ENCODE measurements at places on chromosomes 2 and 18.

- no peak overlapping the region for H3K4me3 ChIP-seq
- no peak for DNase-seq
- H3K27ac ChIP-seq, result no peak overlapping the region
- H3K36me3 ChIP-seq, result no peaks in the 10 kb centered on the region
These were observed 73.7 kb downstream of the LRATD1 start for GRCh38 chr2:14706201-14706600.

GRCh38 chr2:195686564-195686963 lies 29.5 kb downstream of the SLC39A10 start:
- H3K27ac ChIP-seq, result no peak overlapping the region
- no peaks in the 10 kb centered on the region for H3K4me1 ChIP-seq
- no peak overlapping the region for H3K4me3 ChIP-seq
- no peaks in the 10 kb centered on the region for H3K27me3 ChIP-seq

GRCh38 chr2:190023860-190024259 lies 38.7 kb downstream of the MSTN start:
- no peak for DNase-seq
- H3K27ac ChIP-seq, result no peak overlapping the region
- no peaks in the 10 kb centered on the region for H3K4me1 ChIP-seq
- H3K27me3 ChIP-seq, result no peaks in the 10 kb centered on the region
- H3K36me3 ChIP-seq, result no peaks in the 10 kb centered on the region

DNA sequence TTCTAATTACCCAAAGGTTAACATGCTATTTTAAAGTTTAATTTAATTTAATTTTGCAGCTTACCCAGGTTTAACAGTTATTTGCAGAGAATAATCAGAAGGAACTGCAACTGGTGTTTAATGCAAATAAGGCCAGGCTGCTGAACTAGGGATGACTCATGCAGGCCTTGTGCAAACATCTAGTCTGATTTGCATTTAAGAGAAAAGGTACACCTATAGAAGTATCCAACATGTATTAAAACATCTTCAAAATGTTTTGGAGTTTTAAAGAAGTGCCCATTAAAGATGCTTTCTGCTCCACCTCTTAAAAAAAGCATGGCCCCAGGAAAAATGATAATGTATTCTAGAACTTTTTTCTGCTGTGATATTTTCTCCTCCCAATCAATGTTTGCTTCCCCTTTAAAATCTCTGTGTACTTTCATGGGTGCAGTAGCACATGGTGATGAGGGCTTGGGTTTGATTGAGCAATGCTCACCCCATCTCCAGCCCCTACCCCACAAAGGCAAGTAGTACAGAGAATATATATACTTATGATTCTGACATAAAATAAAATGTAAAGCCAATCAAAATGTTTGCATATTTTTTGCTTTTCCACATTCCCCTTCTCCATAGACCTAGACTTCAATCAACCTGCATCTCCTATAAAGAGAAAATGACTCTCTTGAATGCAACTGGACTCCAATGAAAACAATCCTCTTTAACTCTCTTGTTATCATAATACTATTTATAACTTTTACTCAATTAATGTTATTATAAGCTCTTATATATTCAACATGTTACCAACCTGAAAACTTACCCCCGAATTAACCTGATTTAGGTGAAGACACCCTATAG lies 54.1 kb downstream of the ATP8B1 start:
- no peak overlapping the region for H3K4me3 ChIP-seq
- H3K36me3 ChIP-seq, result no peaks in the 10 kb centered on the region
- DNase-seq, result no peak
- no peaks in the 10 kb centered on the region for H3K4me1 ChIP-seq
- peak overlapping the region; percentile 52 for H3K27ac ChIP-seq

GRCh38 chr2:18993756-18994338 lies 364.6 kb downstream of the OSR1 start:
- H3K4me1 ChIP-seq, result no peaks in the 10 kb centered on the region
- no peak overlapping the region for H3K4me3 ChIP-seq
- no peaks in the 10 kb centered on the region for H3K36me3 ChIP-seq
- no peak for DNase-seq
- no peaks in the 10 kb centered on the region for H3K27me3 ChIP-seq
- H3K27ac ChIP-seq, result no peak overlapping the region

- no peak overlapping the region for H3K27ac ChIP-seq
- no peaks in the 10 kb centered on the region for H3K27me3 ChIP-seq
- no peaks in the 10 kb centered on the region for H3K36me3 ChIP-seq
- H3K4me1 ChIP-seq, result no peaks in the 10 kb centered on the region
- DNase-seq, result no peak
These were observed 17.9 kb upstream of the COL6A3 start for GRCh38 chr2:237431837-237432236.

DNA sequence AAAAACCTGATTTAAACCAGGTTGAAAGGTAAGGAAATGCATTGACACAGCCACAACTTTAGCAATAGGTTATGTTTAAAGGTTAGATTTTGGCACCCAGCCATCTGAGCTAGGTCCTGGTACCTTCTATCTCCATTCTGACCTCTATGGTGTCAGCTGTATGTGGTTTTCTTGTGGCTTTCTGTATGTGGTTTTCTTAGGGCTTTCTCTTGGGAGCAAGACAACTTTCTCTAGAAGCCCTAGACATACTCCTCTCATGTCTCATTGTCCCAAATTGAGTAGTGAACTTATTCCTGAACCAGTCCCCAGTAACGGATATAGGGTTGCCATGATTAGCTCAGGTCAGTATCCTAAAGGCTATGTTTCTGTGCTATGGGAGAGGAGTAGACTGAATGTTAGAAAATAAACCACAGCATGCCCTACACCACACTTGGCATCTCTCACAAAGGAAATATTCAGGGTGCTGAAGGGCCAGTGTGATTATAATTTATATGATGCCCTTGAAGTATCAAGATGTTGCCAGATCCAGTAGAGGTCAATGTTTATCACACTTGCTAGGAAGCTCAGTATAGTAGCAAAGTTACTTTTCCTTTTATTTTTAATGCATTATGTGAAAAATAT lies 176.1 kb downstream of the CAPN13 start:
- H3K4me1 ChIP-seq, result no peaks in the 10 kb centered on the region
- no peaks in the 10 kb centered on the region for H3K36me3 ChIP-seq
- DNase-seq, result no peak
- no peaks in the 10 kb centered on the region for H3K27me3 ChIP-seq
- no peak overlapping the region for H3K27ac ChIP-seq
- no peak overlapping the region for H3K4me3 ChIP-seq

- H3K4me3 ChIP-seq, result no peak overlapping the region
- H3K27me3 ChIP-seq, result no peaks in the 10 kb centered on the region
- DNase-seq, result no peak
- H3K4me1 ChIP-seq, result no peaks in the 10 kb centered on the region
- no peak overlapping the region for H3K27ac ChIP-seq
These were observed 366.8 kb downstream of the TGIF1 start for GRCh38 chr18:3816610-3817363.

DNA sequence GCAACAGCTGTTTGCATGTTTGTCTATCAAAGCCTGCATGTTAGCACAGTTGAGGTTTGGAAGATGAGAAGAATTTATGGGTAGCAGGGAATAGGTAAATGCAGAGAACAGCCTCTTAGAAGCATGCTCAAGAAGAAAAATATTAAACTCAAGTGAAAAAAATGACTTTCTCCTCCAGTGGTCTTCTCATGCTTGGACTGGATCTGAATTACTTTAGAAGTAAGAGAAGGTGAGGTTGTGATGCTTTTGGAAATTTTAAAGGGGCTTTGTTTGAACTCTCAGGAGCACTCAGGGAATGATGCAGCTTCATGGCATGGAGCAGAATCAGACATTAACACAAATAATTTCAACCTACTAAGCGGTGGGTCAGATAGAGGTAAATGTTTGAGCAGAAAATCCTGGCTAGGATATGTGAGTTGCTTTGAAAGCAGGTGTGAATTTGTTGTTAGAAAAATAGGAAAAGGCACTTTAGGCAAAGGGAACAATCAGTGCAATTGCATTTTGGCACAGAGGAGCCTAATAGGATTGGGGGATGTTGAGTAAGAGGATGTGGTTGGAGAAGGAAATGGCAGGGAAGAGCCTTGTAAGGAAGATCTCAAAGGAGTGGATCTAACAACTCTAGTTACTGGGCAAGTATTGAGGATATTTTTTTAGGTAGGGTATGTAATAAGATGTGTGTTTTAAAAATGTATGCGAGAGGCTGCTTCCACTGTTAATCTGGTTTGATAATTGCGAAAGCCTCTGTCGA lies 76.3 kb downstream of the DDX1 start:
- no peak overlapping the region for H3K27ac ChIP-seq
- H3K4me3 ChIP-seq, result no peak overlapping the region
- H3K36me3 ChIP-seq, result no peaks in the 10 kb centered on the region
- H3K4me1 ChIP-seq, result no peaks in the 10 kb centered on the region

- no peaks in the 10 kb centered on the region for H3K36me3 ChIP-seq
- DNase-seq, result no peak
- no peaks in the 10 kb centered on the region for H3K27me3 ChIP-seq
These were observed 23.2 kb downstream of the METTL8 start for GRCh38 chr2:171410624-171411023.

DNA sequence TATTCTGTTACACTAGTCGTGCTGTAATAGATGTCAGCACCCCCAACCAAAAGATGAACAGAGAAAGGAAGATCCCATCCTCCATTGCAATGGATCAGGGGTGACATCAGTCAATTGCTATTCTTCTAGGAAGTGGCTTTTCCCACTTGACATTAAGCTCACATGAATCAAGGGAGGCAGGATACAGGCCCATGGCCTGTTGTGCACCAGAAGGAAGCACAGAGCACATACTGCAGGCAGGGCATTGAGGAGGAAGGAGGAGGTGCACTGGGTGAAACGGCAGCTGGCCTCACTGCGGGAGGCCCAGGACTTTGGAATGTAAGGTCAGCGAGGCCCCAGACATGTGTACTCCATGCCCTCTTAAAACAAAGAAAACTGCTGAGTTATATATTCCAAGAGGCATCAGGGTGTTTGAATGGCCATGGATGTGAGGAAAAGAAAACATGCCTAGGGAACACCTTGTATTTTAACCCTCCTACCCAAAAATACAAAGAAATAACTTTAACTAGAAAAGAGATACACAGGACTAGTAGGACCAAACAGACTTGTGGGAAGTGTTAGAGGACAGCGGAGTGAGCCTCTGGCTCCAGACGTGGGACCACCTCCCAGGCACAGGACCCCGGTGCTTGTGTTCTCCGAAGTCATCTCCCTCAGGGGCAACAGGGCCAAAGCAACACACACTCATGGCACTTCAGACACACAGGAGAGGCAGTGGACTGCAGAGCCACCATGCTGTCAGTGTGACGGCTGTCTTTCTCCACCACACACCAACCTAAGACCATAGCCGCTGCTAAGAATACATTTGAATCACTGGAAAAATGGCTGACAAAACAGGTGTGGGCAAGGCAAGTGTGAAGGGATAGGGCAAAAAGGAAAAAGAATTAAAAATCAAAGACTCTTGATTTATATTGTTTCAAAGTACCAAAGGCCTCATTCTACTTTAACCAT lies 51.4 kb upstream of the RIOK3 start:
- H3K4me3 ChIP-seq, result no peak overlapping the region
- no peak for DNase-seq
- H3K27ac ChIP-seq, result no peak overlapping the region
- no peaks in the 10 kb centered on the region for H3K27me3 ChIP-seq
- H3K36me3 ChIP-seq, result no peaks in the 10 kb centered on the region
- no peaks in the 10 kb centered on the region for H3K4me1 ChIP-seq

All from breast epithelium (tissue), 4 donors.